ENCODE measurements at places on chromosomes 11 and 22. TPM values are rescaled to one million over a fixed set of nuclear protein-coding genes. Genes with fewer than 3 reads are reported as not detected.
A peak's percentile ranks its signal among the peaks of the same experiment; 100 is the strongest.

SCN4B gene
- total RNA-seq = 2.4 TPM

SCARF2 gene
- total RNA-seq = 8.9 TPM

C11orf16 gene
- total RNA-seq = not detected

OR52E8 gene
- not detected for total RNA-seq

DNA sequence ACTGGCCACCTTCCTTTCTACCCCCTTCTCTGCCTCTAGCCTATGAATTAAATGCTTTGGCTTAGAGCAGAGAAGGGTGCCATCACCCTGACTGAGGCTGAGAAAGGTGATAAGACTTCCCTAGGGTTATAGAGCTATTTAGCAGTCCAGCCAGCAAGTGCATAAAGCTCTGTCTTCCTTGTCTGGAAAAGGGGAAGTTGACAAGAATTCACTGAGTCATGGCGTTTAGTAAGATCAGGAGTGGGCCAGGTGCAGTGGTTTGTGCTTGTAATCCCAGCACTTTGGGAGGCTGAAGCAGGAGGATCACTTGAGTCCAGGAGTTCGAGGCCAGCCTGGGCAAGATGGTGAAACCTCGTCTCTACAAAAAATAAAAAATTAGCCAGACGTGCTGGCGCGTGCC lies 63.1 kb downstream of the LHFPL7 start:
- no peaks in the 10 kb centered on the region for H3K27me3 ChIP-seq
- H3K36me3 ChIP-seq = no peaks in the 10 kb centered on the region
- DNase-seq = no peak

GRCh38 chr11:118291477-118292135 lies 12.9 kb upstream of the CD3E start:
- no peaks in the 10 kb centered on the region for H3K4me1 ChIP-seq
- H3K27ac ChIP-seq = no peak overlapping the region

DNA sequence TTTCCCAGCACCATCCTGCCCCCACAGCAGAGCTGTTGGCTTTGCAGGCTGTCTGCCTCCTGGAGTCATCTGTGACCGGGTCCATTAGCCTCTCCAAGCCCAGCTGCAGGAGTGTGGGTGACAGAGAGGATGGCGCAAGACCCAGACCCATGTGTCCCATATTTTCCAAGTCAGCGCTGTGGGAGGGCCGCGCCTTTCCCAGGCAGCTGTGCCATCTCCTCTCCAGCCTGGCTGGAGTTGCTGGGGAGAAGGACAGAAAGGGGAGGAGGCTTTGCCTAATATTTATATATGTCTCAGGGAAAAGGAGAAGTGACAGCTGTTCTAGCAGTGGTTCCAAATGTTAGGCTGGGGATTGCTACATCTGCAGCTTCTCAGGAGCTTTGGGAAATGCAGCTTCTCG lies 15.7 kb downstream of the DTX4 start:
- H3K27me3 ChIP-seq = no peaks in the 10 kb centered on the region
- peaks cover 54% of the 10 kb centered on the region for H3K4me1 ChIP-seq
- H3K36me3 ChIP-seq = peaks cover 43% of the 10 kb centered on the region
- DNase-seq = peak; percentile 86
- H3K4me3 ChIP-seq = no peak overlapping the region

- no peak for DNase-seq
- no peak overlapping the region for H3K27ac ChIP-seq
- H3K4me1 ChIP-seq = peaks cover 21% of the 10 kb centered on the region
- H3K4me3 ChIP-seq = no peak overlapping the region
- no peaks in the 10 kb centered on the region for H3K36me3 ChIP-seq
- peaks cover 8% of the 10 kb centered on the region for H3K27me3 ChIP-seq
Measured at GRCh38 chr22:44446483-44446882, 51.5 kb downstream of the RTL6 start.

DNA sequence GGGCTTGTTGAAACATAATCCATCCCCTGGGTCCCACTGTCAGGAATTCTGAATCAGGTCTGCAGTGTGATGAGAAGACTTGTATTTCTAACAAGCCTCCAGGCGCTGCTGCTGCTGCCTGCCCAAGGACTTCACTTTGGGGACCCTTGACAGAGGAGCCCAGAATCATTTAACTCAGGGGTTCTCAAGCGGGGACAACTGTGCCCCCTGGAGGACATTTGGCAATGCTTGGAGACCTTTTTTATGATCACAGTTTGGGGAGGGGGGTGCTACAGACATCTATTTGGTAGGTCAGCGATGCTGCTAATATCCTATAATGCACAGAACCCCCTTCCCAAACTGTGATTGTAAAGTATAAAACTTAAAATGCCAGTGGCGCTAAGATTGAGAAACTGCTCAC lies 312.8 kb downstream of the OPCML start:
- DNase-seq = no peak
- no peaks in the 10 kb centered on the region for H3K4me1 ChIP-seq
- no peak overlapping the region for H3K4me3 ChIP-seq
- no peaks in the 10 kb centered on the region for H3K36me3 ChIP-seq
- peaks cover 19% of the 10 kb centered on the region for H3K27me3 ChIP-seq

GRCh38 chr22:46844606-46845210 lies 82.3 kb downstream of the TBC1D22A start:
- DNase-seq = no peak
- H3K36me3 ChIP-seq = peaks cover 10% of the 10 kb centered on the region
- H3K27ac ChIP-seq = no peak overlapping the region
- no peaks in the 10 kb centered on the region for H3K27me3 ChIP-seq
- peaks cover 14% of the 10 kb centered on the region for H3K4me1 ChIP-seq

DNA sequence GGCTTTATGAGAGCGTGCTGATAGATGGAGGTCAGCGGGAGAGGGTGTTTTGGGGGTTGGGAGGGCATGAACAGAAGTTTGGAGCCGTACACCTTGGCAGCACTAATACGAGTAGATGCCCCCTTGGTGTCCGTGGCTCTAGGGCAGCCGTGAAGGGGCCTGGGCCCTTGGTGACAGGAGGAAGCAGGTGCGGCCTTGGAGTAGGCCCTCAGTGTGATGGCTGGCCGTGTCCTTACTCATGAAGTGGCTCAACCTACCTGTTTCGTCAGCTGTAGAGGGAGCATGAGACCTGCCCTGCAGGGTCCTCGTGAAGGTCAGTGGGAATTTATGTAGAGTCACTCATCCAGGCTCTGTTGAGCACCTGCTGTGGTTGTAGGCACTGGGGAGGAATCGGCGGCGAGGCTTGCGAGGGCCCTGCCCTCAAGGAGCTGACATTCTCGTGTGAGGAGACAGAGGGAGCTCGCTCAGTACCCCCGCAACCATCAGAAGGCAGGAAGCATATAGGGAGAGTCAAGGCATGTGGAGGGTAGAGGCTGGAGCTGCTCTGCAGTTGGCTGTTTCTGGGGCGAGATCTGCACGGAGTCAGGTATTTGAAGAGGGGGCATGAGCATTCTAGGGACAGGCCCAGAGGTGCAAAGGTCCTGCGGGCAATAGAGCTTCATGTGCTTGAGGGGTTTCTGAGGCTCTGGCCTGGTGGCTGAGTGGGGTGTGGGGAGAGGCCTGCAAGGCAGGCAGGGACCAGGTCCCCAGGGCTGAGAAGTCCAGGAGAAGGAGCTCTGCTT lies 39.6 kb downstream of the TBC1D22A start:
- no peak overlapping the region for H3K4me3 ChIP-seq
- no peak for DNase-seq
- peaks cover 10% of the 10 kb centered on the region for H3K4me1 ChIP-seq
- peaks cover 37% of the 10 kb centered on the region for H3K36me3 ChIP-seq

DNA sequence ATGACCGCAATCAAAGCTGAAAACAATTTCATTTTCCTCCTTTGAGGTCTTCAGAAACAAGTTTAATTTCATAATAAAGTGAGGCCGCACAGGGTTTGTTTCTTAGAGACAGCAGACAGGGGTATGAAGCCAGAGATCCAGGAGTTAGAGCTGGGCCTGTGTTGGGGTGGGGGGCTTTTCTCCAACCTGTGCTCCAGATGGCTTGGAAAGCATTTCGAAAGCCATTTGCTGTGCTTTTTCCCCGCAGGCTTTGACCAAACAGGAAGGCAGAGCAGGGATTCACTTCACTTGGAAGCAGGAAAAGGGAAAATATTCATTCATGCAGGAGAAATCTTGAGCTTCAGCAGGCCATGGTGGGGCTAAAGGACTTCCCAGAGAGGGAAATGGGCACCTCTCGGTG lies 617.4 kb downstream of the SOX6 start:
- H3K27me3 ChIP-seq = no peaks in the 10 kb centered on the region
- no peak overlapping the region for H3K4me3 ChIP-seq
- peak; percentile 46 for DNase-seq
- H3K27ac ChIP-seq = no peak overlapping the region

DNA sequence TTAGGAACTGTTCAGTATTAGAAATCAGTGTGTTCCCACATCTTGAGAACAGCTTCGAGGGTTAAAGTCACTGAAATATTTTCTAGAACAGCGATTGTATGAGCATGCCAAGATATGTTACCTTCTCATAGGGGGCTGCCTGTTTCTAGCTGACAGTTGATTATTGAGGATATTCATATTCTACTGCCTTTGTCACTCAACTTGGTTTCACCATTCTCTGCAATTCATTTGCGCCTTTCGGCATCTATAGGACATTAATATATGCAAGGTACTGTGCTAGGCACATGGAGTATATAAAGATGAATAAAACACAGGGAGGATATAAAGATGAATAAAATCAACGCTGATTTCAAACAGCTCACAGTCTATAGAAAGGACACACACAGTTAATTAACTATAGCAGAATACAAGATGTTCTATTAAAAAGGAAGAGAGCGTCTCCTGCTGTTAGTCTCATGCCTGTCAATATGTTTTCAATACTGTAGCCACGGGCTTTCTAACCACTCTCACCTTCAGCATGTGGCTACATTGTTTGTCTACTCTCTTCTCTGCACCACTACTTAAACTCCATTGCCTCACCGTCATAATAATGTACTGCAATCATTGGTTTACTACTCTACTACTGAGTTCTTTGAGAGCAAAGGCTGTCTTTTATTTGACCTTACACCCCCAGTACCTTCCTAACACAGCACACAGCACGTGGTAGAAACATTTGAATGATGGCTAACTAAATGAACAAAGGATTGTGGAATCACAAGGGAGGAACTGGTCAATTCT lies 81.9 kb downstream of the RAB30 start:
- H3K4me1 ChIP-seq = peaks cover 16% of the 10 kb centered on the region
- H3K4me3 ChIP-seq = no peak overlapping the region
- no peaks in the 10 kb centered on the region for H3K27me3 ChIP-seq
- no peak for DNase-seq

DNA sequence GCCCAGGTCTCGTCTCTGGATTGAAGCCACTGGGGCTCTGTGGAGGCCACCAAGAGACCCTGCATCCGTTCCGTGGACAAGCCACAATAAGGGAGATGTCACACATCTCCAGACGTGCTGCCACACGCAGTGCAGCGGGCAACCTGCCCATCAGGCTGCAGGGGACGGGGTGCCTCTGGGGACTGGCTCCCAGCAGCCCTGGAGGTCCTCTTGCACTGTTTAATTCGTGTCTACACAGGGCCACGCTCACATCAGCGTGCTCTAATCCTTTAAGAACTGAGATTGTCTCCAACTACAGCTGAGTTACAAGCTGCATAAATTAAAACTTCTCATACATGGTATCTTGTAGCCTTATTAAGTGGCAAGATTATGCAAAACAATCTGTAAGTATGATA lies 1232.2 kb downstream of the BRD1 start:
- H3K4me3 ChIP-seq = no peak overlapping the region
- H3K27me3 ChIP-seq = peaks cover 2% of the 10 kb centered on the region
- no peaks in the 10 kb centered on the region for H3K36me3 ChIP-seq
